Astrocyte of the hippocampus (primary cell): ENCODE measurements at places on chromosomes 13 and 19.

- no peak for DNase-seq
These were observed 10.7 kb downstream of the ZNF460 start for GRCh38 chr19:57290970-57291369.

GRCh38 chr19:18266771-18267686, 7.2 kb downstream of the IQCN start:
- no peak for DNase-seq

- peak; percentile 96 for DNase-seq
These were observed 797 bp upstream of the HSD17B14 start for GRCh38 chr19:48837051-48837524.

- no peak for DNase-seq
These were observed 53.3 kb downstream of the MBD3L2B start for GRCh38 chr19:6967967-6968366.

- peak; percentile 71 for DNase-seq
These were observed 1.1 kb downstream of the EML2 start for GRCh38 chr19:45637890-45638667.
